M059J (cell line): ENCODE measurements at places on chromosomes 16 and 17. TPM values are rescaled to one million over a fixed set of nuclear protein-coding genes. Genes with fewer than 3 reads are reported as not detected.
A peak's percentile ranks its signal among the peaks of the same experiment; 100 is the strongest.

Gene GUCY2D
- not detected in 2 replicates for total RNA-seq

Gene CCL13
- not detected in 2 replicates for total RNA-seq

DNA sequence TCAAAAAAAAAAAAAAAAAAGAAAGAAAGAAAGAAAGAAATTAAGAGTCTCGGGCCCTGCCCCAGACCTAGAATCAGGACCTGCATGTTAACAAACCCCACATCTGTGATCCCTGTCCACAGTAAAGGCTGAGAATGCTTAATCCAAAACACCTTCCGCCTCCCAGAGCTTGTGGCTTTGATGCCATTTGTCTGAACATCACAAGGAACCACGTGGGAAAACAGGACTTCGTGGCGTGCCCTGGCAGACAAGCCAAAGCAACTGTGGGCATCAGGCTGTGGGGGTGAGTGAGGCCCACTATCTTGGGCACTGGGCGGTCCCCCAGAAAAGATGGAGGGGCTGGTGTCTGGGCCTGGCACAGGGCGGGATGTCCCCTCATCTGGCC is 173.4 kb upstream of the CIBAR2 start:
- DNase-seq = peak; percentile 37

Gene VPS25
- 88.5 and 97.4 TPM in 2 replicates for total RNA-seq

- DNase-seq = no peak
These were observed 2.5 kb upstream of the HS3ST6 start for GRCh38 chr16:1920727-1921171.

DNA sequence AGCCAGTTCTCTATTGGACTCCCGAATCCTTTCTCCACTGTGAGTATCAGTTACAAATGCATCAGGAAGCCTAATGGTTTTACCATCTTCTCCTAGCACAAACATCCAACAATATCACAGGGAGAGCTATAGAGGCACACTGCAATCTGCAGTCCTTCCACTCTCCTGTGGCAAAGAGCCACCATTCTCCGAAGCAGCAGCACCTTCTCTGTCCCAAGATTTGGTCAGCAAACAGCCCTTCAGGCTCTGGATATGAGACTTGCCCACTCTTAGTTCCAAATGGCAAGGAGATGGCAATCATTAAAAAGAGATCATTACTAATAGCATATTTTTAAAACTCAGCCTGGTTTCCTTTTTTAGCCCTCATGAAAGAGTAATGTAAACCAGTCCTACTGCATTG is 223.4 kb downstream of the HS3ST3A1 start:
- no peak for DNase-seq

DNA sequence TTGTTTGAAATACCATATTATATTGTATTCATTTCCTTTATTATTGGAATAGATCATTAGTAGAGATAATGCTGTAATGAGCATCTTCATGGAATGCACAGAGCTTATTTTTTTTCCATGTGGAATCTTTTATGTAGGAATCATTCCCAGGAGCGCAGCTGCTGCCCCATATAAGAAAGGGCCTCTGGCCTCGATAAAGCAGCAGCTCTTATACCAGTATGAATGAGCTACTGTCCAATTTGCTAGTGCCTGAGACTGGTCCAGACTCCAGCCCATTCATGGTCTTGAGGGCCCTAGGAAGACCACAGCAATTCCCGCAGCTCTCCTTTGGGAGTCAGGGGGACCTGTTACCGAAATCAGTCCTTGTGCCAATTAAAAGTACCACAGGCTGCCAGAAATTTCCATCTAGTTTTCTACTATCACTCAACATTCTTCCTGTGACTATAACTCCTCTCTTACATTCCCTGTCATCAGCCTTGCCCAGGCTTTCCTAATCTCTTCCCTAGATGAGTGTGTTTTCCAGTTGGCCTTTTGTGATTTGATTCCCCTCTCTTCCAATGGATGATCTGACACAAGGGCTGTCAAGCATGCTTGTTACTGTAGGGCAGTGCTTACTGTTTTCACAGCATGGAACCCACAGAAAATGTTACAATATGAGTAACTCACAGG is 1.9 kb downstream of the ZNF843 start:
- no peak for DNase-seq

DNA sequence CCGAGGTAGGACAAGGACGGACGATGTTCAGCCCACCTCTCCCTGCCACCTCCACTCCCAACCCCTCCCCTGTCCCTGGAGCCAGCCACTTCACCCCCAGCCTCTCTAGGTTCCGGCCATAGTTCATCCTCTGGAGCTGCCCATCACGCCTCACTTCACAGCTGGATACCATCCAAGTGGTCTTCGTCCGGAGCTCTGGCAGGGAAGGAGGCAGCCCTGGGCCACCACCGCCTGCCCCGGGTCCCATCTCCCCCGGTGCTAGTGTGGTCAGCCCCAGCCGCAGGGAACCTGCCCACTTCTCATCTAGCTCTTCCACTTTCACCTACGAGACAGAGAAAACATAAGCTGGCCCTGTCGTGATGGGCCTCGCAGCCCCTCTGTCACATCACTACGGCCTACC is 6.3 kb upstream of the GPS2 start:
- no peak for DNase-seq

Gene IL17C
- total RNA-seq = not detected in 2 replicates

- DNase-seq = no peak
These were observed 127.7 kb upstream of the GSE1 start for GRCh38 chr16:85485379-85485778.

Gene ADAMTS18
- total RNA-seq = 0.07 and 0.12 TPM in 2 replicates

Gene KRTAP1-5
- total RNA-seq = 3.2 and 5.7 TPM in 2 replicates

Gene FNDC8
- not detected in 2 replicates for total RNA-seq

DNA sequence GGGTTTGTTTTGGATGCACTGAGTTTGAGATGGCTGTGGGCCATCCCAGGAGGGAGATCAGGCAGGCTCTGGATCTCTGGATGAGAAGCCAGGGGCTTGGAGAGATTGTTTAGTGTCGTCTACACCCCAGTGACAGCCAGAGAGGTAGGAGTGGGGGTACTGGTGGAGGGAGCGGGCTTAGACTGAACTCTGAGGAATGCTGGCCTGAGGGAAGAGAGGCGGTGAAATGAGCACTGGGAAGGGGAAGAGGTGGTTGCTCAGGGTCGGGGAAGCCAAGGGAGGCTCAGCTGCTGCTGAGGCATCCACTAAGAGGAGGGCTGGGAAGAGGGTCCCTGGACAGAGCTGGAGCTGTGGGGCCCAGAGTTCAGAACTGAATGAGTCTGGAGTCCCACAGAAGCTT is 23.6 kb downstream of the CACNA1G start:
- DNase-seq = no peak

DNA sequence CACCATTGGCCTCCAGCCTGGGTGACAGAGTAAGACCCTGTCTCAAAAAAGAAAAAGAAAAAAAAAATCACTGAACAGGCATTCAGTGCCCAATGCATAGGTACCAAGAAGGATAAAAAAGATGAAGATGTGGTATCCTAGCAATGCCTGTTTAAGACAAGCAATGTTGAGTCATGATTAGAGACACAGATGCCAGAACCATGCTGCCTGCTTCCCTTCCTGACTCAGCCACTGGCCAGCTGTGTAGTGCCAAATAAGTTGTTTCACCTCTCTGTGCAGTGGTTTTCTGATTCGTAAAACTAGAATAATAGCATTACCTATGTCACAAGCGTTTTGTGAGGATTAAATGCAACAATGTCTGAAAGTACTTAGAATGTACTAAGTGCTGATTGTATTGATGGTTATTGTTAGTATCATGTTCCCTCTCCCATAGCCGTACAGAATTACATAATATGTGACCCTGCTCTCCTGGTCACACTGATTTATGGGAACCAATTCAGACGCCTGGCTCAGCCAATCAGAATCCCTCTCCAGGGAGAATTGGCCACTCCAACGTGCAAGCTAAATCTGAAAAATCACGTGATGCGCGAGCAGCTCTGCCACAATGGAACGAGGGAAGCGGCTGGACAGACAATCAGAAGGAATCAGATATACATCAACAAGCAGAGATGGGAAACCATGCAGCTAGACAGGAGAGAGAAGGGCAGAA is 241.9 kb downstream of the SLC39A11 start:
- DNase-seq = peak; percentile 53

DNA sequence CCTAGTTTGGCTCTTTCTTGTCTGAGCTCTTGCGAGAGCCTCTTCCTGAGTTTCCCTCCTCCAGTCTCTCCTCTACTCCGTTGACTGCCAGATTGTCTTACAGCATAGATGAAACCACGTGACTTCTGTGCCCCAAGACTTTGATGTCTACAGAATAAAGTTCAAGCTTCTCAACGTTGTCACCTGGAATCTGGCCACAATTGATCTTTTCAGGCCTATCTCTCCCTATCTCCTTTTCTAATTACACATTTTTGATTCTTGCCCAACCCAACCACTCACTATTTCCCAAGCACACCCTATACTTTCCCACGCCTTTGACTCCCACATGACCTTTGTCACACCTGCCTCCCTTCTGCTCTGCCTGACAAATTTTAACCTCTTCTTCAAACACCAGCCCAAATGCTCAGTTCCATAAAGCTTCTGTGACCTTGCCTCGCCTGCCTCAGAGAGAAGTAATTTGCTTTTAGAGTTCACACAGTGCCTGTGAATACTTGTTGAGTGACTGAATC is 52.4 kb upstream of the PMFBP1 start:
- DNase-seq = no peak

Gene CMTM2
- total RNA-seq = not detected in 2 replicates

- no peak for DNase-seq
These were observed 68.1 kb downstream of the SEC14L1 start for GRCh38 chr17:77208856-77209255.

Gene TEKT5
- 1.4 TPM in 1 of 2 replicates, not detected in the other for total RNA-seq

Gene CBLN1
- total RNA-seq = not detected in 2 replicates

GRCh38 chr17:73560661-73561060 is 83.6 kb downstream of the SDK2 start:
- DNase-seq = no peak

- no peak for DNase-seq
These were observed 8.2 kb downstream of the CAVIN1 start for GRCh38 chr17:42414704-42415409.

DNA sequence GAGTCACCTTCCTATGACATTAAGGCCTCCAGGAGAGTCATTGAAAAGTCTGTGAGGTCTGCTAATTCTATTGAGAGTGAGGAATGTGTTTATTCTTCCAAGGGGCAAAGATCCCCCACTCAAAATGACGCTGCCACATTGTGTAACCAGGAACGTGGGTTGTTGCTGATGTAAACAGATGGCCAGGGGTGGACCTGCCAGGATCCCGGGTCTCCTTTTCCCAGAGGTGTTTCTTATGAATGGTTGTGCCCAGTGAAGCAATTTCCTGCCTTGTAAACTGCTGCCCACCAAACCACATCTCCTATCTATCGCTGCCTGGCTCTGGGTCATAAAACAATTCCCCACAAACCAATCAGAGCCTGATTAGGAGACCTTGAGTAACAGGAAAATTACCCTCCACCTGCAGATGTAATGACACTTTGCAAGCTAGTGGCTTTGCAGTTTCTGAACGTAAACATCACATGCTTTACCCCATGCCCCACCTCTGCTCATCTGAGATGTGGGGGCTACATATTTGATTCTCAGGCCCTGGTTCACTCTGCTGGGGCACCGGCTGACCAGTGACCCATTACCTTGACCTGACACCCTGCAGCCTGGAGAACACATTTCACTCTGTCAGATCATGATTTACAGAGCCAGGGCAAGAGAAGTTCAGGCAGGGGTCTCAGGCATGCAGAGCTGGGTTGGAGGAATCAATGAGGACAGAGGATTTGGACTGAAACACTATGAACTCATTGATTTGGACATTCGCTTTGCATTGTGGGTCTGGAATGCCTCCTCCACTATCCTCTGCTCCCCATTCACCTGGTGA is 33.1 kb upstream of the DDX52 start:
- peak; percentile 60 for DNase-seq

- DNase-seq = no peak
These were observed 45.5 kb upstream of the CDR2 start for GRCh38 chr16:22419908-22420307.

Gene TANGO6
- 7.8 and 19.7 TPM in 2 replicates for total RNA-seq

GRCh38 chr17:4407851-4408250 is 25.9 kb upstream of the SPNS3 start:
- peak; percentile 68 for DNase-seq

DNA sequence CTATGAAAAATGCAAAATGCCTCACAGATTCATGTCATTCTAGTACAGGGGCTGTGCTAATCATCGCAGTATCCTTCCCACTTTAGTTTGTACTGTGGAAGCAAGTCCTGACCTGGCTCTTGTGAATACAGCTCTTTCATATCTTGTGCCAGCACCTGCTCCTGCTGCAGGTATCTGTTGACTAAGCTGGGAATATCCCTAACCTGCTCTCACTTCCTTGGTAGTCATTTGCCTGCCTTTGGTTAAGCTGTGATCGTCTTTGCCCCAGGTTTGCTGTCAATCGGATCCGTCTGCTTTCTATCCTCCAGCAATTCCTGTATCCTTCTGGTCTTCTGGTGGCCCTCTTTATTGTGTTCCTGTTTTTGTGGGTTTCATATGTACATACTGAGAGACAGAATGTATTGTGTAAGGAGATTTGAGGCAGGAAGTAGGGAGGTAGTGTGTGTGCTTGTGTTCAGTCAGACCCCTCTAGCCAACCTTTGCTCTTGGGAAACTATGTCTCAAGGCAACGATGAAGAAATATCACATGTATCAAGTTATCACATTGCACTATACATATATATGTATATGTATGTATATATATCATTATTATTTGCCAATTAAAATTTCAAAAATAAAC is 7.7 kb upstream of the GINS3 start:
- DNase-seq = no peak

DNA sequence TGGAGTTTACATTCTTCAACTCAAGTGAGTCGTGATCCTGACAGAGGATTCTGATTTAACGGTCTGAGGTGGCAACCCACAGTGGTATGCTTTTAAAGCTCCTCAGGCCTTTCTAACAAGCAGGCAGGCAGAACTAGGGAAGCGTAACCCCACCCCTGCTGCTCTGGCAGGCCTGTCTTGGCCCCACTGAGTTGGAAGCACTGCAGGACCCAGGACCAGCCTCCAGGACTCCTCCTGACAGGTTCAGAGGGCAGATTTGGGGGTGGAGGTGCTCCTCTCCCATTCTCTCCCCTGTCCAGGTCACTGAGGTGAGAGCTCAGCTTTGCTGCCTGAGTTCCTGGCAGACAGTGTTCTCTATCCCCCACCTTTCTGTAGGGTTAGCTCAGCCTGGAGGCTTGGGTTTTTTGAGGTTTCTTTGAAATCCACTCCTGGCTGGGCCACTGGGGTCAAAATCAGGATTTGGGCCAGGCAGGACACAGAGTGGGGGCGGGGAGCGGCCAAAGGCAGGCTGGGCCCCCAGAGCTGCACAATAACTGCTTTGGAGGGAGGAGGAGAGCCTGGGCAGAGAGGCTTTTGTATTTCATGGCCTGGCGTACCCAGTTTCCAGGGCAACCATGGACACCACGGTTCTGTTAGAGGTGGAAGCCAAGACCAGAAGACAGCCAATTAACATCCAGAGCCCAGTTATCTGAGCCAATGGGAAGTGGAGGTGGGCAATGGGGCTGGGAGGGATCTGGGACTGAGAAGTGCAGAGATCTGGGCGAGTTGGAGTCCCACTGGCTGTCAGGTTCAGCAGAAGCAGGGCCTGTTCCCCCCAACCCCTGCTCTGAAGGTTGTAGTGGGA is 9.5 kb downstream of the MRPL27 start:
- peak; percentile 45 for DNase-seq

- DNase-seq = no peak
These were observed 4.6 kb downstream of the KIFC3 start for GRCh38 chr16:57797526-57798266.

- DNase-seq = no peak
These were observed 18.0 kb downstream of the ALOX12B start for GRCh38 chr17:8069587-8069860.
